ENCODE measurements at places on chromosomes 11 and 22. TPM values are rescaled to one million over a fixed set of nuclear protein-coding genes. Genes with fewer than 3 reads are reported as not detected.

Gene THY1
- 72.6 TPM for total RNA-seq

Gene CAT
- 55.5 TPM for total RNA-seq

Gene DNHD1
- total RNA-seq: 2.1 TPM

Gene CASP1
- total RNA-seq: 19.3 TPM

Gene SHISAL1
- total RNA-seq: 0.15 TPM

Gene CARD10
- total RNA-seq: 8.9 TPM

Gene CRY2
- total RNA-seq: 4.3 TPM

Gene F2
- not detected for total RNA-seq

Gene SLC37A2
- total RNA-seq: 5.0 TPM

Gene B4GALNT4
- total RNA-seq: 4.7 TPM

Gene ARHGAP32
- 2.2 TPM for total RNA-seq

Gene TALDO1
- 157 TPM for total RNA-seq

Gene RIMBP3C
- total RNA-seq: 0.15 TPM

Gene MRGPRX4
- not detected for total RNA-seq

Gene PSMD13
- total RNA-seq: 126 TPM

Gene TSPAN32
- total RNA-seq: 0.45 TPM

Gene HBG1
- total RNA-seq: not detected

Gene SSTR3
- not detected for total RNA-seq

Gene SCGB1D2
- not detected for total RNA-seq

Gene MIOX
- total RNA-seq: not detected

All from bronchus fibroblast of lung (primary cell).